ENCODE measurements at places on chromosomes 7 and 10.

GRCh38 chr7:42552227-42552626 is 315.2 kb upstream of the GLI3 start:
- DNase-seq = no peak

GRCh38 chr10:113084031-113084430 is 134.0 kb downstream of the TCF7L2 start:
- DNase-seq = no peak

- DNase-seq = no peak
These were observed 5.7 kb upstream of the ITIH2 start for GRCh38 chr10:7697426-7697825.

GRCh38 chr10:129517680-129518057 is 50.6 kb downstream of the MGMT start:
- no peak for DNase-seq

- DNase-seq = no peak
These were observed 754.6 kb downstream of the REEP3 start for GRCh38 chr10:64275774-64276173.

GRCh38 chr10:29420744-29421143 is 131.9 kb downstream of the LYZL1 start:
- no peak for DNase-seq

GRCh38 chr10:7657552-7657951 is 9.2 kb downstream of the ITIH5 start:
- no peak for DNase-seq

- DNase-seq = no peak
These were observed 28.0 kb downstream of the MICU1 start for GRCh38 chr10:72597897-72598296.

Data from SK-N-MC (cell line).